ENCODE measurements at places on chromosomes 4 and X. TPM values are rescaled to one million over a fixed set of nuclear protein-coding genes. Genes with fewer than 3 reads are reported as not detected.

PHEX gene
- 0.05 TPM for total RNA-seq

KDR gene
- total RNA-seq = not detected

HAND2 gene
- 0.16 TPM for total RNA-seq

RIPPLY1 gene
- 2.4 TPM for total RNA-seq

- DNase-seq = peak; percentile 20
These were observed 31.6 kb upstream of the C1QTNF7 start for GRCh38 chr4:15396157-15396800.

- DNase-seq = no peak
These were observed 99.7 kb downstream of the FIP1L1 start for GRCh38 chr4:53477038-53477565.

- no peak for DNase-seq
These were observed 562.4 kb downstream of the MAGEB5 start for GRCh38 chrX:26778320-26778888.

DNA sequence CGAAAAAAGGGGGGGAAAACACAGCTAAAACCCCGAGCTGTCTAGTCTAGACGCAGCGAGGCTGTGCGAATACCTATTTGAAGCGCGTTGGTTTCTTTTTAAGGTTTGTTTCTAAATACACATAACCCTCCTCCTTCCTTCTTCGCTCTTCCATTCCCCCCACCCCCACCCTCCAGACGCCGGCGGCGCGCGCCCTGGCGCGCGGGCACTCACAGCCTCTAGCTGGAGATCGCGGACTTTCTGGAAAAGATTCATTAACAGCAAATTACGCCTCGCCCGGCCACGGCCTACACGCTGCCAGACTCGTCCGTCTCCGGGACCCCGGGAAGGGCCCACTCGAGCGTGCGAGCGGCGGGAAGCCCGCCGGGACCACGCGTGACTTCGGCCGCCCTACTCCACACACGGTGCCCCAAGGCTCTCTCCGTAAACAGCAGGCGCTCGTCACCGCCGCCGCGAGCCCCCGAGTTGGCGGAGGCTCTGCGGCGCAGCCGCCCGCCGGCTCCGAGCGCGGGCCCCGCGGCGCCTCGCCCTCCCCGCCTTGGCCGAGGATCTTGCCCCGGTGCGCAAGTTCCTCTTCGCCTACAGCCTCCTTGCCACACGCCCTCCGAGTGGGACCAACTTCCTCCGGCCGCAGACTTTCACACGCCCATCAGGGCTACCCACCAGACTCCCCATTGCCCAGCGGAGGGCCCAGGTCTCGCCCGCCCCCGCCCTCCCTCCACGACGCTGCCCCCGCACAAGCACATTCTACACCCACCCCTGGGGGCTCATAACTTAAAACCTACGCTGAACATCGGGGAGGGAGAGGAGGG, 2.0 kb downstream of the BCOR start:
- no peak for DNase-seq

DNA sequence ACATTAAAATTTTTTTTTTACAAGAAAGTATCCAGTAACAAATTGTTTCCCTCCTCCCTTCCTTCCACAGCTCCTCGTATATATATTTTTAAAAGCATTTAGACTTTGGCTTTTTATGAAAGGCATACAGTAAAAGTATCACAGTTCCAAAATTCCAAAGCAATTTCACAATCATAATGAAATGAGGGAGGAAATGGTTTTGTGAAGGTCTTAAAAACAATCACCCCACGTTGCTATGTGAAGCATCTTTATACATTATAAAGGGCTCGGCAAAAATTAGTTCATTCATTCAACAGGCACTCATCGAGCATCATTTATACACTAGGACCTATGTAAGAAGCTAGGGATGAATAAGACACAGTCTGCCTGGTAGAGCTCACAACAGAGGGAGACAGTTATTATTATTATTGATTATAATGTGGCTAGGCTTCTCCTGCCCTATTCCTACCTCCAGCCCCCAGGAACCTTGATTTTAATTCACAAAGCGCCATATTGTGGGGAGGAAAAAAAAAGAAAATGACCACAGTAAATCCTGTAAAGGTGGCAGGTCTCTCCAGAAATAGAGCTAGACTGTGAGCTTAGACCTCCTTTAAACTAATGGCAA, 239.9 kb downstream of the MAML3 start:
- no peak for DNase-seq

DNA sequence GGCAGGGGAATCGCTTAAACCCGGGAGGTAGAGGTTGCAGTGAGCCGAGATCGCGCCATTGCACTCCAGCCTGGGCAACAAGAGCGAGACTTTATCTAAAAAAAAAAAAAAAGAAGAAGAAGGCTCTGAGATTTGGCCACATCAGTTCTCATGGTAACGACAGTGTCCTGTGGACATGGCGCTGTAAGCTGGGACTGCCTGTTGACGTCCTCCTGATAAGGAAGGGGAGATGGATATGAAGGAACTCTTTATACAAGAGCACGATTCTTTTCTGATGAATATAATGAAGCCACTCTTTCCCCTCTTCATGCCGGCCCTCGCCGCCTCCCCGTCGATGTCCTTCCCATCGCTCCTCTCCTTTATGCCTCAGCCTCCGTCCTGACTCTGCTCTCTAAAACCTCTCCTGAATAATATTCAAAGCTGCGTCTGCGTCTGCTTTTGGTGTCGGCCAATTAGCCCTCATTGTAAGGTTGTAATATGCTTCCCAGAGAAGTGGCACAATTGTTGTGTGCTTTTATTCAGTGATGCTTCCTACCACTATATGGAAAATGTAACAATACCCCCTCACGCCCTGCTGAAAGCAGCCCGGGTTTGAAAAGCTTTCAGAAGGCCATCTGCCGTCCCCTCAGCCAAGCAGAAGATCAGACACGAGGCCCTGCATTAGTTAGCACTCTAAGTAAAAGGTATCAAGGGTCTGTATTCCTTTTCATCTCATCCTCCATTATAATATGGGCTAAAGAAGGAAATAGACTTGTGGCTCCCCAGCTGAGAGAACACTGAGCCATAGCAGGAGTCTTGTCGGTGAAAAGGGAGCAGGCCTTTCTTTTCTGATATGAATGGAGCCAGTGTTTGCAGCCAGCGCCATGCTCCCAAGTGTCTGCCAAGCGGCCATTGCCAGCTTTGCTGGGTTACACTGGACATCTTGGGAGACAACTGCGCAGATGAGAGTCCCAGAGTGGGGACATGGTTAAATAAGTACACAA, 22.1 kb upstream of the SCOC start:
- DNase-seq = no peak

DNA sequence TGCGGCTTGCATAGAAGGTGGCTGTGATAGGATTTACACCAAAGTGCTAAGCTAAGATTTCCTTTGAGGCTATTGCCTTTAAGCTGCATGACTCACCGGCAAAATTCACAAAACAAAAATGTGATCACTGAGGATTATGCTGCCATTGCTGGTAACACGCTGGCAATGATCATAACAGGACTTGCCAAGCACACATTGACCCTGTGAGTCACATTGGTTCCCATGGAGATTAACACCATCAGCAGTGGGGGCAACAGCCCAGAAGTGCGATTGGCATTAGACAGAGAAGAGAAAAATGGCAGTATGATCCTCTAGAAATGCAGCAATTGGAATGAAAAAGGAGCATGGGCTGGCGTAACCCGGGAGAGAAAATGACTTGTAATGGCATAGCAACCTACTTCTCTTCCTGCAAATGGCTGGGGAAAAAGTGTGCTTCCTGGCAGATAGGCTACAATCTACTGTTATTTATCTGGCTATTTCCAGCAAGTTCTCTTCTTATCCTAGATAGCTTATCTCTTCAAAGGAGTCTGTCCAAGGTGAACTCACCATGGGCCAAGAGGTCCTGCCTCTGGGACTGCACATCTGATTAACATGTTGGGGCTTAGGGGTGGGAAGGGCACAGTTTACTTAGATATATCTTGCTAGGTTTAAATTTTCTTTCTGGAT, 314.2 kb upstream of the IGFBP7 start:
- DNase-seq = peak; percentile 76

DNA sequence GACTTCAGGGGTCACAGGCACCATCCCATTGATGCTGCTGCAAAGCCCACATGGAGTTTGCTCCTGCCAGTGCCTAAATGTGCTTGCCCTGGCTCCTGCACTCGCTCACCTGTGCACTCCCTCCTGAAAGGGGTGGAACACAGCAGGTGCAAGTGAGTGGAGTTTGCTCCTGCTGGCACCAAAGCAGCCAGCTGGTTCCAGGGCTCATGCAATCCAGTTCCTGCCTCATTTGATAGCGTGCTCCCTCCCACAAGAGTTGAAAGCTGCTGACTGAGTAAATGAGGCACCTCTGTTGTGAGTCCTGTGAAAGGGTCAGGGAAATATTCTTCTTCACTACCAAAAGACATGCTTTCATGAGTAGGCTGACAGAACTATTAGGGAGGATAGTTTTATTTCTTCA, 30.5 kb downstream of the CXCL8 start:
- DNase-seq = no peak

Measured in MG63 (cell line).